ENCODE measurements at places on chromosomes 5 and 9.

DNA sequence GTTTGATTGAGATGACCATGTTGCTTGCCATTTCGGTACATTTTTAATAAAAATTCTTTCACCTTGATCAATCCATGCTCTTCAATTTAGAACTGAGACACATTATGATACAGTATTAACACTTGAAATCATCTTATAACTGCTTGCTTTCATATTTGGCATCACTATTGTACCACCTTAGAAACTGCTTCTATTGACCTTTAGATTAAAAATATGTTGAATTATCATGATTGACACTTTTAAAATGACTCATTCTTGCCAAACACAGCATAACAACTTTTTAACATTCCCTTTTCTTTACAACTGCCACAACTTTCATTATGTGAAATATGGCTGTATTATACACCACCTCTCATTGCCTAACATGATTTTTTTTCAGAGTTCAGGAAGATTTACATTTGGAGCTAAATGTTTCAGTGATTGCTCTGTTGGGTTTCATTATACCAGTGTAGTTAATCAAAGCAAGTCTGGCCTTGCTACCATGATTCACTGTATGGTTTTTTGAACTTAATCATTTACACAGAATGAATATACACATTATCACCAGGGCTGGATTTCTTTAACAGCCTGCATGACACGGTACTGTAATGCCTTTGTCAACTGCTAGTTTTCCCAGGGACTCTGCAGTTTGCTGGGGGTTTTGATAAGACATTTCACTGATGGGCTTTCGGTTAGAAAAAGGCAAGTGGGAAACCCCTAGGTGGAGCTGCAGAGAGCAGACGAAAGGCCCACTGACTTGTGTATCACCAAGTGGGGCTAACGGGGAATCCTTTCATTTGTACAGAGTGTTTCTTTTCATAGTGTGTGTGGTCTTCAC, 93.6 kb upstream of the TLE4 start:
- no peak for DNase-seq

DNA sequence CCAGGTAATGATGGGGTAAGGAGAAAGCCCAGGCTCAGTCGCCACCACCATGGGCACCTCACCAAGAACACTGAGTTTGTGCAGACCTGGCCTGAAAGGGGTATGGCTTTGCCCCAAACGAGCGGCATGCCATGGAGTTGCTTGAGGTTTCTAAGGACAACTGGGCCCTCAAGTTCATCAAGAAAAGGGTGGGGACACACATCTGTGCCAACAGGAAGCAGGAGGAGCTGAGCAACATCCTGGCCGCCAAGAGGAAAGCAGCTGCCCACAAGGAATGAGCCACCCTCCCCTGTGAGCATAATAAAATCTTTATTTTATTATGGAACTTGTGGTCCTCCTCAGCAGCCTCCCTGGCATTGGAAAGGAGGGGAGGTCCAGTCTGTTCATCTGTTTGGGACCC, 23.8 kb downstream of the CD14 start:
- no peak for DNase-seq

- DNase-seq: no peak
These were observed 2039.1 kb upstream of the CDH9 start for GRCh38 chr5:29077451-29077850.

GRCh38 chr5:178425621-178426068, 164.5 kb downstream of the COL23A1 start:
- DNase-seq: no peak

GRCh38 chr5:113058706-113059226, 82.2 kb downstream of the DCP2 start:
- no peak for DNase-seq

DNA sequence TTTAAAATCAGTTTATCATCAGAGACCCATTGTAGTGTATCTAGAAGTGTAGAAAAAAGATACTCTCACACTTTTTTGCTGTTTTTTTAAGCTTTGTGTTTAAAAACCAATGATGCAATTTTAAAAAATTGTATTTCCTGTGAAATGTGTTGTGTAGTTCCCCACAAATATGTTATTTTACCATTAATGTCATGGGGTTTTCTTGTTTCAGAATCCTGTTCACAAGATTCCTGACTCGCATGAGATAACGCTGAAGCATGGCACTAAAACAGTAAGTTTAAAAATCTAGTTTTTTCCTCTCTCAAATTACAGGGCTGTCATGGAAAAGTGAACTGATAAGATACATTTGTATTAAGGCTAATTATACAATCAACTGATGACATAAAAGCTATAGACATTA, 58.6 kb downstream of the WDR70 start:
- DNase-seq: no peak

DNA sequence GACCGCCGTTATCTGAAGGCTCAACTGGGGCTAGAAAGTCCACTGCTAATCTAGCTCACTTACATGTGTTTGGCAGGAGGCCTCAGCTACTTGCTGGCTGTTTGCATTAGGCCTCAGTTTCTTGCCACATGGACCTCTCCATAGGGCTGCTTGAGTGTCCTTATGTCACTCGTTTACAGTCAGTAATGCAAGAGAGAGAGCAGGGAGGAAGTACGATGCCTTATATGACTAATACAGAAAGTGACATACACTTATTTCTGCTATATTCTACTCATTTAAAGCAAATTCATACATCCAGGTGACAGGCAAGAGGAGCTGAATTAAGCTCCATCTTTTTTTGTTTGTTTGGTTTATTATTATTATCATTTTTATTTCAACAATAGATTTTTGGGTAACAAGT, 179.6 kb downstream of the LURAP1L start:
- no peak for DNase-seq

- DNase-seq: no peak
These were observed 7.3 kb downstream of the PITX1 start for GRCh38 chr5:135026645-135027265.

DNA sequence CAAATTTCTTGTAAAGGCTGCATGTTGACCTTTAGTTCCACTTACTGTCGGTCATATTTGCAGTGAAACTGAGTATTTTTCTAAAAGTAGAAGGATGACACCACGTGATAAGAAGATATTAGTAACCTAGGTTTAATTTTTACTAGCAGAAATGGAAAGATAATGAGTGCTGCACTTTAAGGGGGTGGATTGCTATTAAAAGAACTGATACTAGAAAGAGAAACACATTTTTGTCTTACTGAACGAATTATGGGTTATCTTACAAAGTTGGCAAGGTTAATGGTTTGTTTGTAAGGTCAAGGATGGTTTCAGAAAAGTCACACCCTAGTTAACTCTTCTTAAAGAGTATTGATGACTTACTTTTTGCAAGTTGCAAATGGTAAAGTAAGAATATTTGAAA, 2.4 kb downstream of the MACIR start:
- no peak for DNase-seq

DNA sequence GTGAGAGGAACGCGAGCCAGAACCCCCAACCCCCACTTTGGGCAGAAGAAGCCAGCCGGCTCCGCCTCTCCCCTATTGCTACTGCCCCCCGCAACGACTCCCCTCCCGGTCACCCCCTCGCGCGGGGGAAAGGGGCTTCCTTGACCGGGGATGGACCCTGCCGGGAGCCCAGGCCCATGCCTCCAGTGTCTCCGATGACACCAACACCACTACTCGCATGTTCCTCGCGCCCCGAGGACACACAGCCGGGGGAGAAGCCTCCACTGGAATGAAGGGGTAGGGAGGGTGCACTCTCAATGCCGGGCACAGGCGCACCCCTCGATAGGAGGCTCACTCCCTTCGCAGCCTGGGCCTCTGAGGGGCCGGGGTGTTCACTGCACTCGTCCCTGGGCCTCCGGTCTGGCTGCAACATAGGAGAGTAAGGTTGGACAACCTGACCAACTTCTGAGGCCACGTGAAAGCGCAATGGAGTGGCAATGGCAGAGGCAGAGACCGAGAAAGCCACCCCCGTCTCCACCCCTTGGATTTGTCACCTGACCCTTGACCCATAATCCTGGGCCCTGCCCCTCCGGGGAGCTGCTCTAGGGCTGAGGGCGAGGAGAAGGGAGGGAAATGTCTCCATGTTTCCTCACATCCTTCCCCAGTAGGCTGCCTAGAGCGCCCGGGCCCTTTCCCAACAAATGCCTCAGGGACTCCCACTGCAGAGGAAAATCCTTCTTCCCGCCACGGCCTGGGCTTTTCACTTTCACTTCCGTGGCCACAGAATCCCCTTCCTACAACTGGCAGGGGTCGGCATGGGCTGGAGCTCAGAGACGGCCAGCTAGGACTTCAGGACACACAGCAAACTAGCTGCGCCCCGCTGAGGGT, 1.1 kb upstream of the CNTFR start:
- no peak for DNase-seq

GRCh38 chr5:2169850-2170760, 287.4 kb upstream of the IRX4 start:
- no peak for DNase-seq

DNA sequence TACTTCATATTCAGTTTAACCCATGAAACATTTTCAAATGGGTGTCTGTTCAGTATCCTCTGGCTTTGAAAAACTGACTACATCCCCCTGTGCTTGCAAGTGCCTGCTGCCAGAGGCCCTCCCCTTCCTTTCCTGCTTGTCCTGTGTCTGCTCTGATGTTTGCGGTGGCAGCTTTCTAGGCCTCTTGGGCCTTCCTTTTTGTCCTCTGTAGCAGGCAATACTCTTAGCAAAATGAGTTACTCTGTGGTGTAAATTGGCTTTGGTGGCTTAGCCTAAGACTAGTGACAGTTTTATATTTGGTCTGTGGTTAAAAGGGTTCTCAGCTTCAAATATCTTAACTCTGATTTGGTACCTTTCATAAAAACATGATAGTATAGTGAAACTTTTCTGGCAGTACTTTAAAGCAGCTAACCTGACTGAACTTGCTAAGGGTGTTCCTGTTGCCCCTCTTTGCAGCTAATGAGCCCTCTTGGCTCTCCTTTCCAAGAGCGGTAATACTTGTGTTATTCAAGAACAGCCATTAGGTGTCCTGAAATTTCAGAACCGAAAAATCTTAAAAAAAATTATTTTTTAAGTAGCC, 76.6 kb downstream of the GOLM1 start:
- DNase-seq: no peak

DNA sequence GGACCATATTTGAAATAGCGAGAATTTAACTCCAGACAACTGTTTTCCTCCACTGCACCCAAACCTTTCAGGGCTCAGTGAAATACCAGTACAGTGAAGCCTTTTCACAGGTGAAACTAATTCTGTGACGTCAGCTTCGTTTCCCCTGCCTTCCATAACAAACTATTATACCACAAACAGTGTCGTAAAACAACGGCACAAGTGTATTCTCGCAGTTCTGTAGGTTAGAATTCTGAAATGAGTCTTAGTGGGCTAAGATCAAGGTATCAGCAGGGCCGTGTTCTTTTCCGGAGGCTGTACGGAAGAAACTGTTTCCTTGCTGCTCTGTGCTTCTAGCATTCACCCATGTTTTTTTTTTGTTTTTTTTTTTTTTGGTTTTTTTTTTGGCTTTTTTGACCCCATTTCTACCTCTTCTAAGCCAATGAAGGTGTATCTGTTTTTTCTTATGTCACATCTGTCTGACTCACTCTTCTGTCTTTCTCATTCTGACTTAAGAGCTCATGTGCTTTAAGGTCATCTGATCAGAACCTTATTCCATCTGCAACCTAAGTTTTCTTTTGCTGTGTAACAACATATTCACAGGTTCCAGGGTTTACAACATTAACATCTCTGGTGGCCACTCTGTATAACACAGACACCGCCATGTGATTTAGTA, 20.1 kb downstream of the ISOC1 start:
- DNase-seq: no peak

DNA sequence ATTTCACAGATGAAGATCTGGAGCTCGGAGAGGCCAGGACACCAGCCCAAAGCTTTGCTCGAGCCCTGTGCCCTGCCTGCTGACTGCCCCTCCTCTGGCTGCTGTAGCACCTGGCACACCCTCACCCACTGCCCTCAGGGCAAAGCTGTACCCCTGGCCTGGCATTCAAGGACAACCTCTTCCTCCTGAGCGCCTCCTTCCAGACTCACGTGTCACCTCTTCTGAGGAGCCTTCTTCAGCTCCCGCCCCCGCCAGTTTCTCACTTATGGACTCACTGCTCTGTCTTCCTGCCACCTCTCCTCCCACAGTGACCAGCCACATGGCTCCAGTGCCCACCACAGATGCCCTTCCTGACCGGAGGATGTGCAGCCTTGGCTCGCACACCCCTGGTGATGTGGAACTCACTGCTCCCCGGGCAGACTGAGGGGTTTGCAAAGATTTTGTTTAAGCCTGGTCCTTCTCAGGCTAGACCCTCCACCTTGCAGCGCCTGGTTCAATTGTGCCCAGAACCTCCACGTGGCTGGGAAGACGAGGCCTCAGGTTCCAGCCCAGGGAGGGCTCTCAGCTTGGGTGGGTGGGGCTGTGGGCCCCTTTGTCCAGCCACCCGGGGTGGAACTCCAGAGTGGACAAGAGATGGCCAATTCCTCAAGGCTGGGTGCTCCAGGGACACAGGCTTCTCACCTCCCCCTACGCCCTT, 46.6 kb upstream of the PHYKPL start:
- DNase-seq: no peak

- no peak for DNase-seq
These were observed 388.6 kb upstream of the CDH6 start for GRCh38 chr5:30804739-30805505.

DNA sequence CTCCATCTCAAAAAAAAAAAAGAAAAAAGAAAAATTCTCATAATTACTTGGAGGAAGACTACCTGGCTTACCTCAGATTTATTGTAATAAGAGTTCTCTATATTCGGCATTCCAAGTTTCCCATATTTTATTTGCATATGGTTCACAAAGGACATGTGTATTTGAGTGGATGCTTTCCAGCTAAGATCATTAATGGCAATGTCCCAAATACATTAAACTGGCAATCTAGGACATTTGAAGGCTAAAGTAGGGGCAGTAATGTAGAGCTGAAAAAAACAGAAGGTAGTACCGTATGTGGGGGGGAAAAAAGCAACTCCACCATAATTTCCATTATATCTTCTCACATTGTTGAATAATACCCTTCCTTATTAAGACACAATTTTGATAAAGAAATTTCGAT, 4.9 kb downstream of the TUT7 start:
- no peak for DNase-seq

GRCh38 chr9:136364942-136365774, 1.6 kb upstream of the DNLZ start:
- DNase-seq: no peak

- no peak for DNase-seq
These were observed 147.5 kb upstream of the FGF10 start for GRCh38 chr5:44536650-44537260.

DNA sequence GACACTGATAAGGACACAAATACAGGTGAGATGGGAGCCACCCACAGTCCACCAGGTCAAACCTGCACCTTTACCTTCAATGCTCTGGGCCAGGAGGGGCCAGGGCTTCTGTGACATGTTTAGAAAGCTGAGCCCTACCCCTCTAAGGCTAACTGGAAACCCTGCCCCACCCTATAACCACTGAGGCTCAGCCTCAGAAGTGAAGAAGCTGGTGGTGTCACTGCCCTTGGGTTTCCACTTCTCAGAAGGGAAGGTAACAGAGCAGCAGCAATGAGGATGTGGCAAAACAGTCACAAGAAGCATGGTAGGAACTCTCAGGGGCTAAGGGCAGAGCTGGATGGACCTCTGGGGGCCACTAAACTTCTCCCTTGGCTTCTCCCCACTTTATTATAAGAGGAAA, 6.0 kb downstream of the PDGFRB start:
- no peak for DNase-seq

GRCh38 chr9:137297966-137298365, 4.1 kb downstream of the NRARP start:
- no peak for DNase-seq
